ENCODE measurements at places on chromosomes 1 and 21.
A peak's percentile ranks its signal among the peaks of the same experiment; 100 is the strongest.

DNA sequence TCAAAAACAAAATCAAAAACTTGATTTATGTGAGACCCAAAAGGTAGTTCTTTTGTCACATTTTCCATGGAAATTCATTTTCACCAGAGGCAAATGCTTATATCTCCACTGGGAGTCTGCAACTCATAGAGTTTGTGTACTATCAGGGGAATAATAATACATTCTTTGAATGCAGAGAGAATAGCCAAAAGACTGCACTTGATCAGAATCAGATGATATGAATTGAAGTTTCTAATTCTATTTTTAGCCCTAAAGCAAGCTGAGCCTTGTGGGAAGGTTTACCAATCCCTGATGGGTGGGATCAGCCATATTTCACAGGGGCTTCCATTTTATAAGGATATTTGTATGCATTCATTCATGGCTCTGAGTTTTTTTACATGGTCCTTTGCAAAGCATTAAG lies 49.6 kb downstream of the TSEN15 start:
- DNase-seq: no peak

DNA sequence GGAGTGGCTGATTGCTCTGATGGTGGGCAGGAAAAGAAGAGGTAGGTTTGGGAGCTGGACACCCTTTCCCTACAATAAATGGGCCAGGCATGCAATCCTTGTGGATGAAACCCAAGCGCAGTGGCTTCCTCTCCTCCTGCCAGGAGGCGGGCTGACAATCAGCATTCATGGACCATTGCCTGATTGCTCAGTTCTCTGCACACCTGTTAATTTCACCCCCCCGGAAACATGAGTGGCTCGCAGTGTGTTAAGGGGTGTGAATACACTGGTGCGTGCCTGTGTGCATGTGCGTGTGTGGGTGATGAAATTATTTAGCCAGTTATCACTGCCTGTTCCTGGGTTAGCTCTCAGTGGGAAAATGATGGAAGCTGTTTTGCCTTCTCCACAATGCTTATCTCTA lies 310.7 kb downstream of the PCP4 start:
- no peak for DNase-seq

DNA sequence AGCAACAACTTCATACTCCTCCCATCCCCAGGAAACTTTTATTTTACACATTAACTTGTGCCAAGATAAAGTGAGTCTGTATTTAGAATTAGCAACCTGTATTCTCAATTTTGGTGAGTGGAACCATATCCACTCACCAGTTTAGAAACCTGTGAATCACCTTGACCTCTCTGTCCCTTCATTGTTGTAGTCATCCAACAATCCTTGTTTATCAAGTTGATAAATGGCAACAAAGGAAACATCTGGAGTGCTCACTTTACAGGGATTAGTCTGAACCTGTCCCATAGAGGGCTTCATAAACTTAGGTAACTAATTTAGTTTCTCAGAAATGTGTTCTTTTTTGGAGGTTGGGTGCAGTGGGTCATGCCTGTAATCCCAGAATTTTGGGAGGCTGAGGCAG lies 3.9 kb upstream of the CLSPN start:
- no peak for DNase-seq

DNA sequence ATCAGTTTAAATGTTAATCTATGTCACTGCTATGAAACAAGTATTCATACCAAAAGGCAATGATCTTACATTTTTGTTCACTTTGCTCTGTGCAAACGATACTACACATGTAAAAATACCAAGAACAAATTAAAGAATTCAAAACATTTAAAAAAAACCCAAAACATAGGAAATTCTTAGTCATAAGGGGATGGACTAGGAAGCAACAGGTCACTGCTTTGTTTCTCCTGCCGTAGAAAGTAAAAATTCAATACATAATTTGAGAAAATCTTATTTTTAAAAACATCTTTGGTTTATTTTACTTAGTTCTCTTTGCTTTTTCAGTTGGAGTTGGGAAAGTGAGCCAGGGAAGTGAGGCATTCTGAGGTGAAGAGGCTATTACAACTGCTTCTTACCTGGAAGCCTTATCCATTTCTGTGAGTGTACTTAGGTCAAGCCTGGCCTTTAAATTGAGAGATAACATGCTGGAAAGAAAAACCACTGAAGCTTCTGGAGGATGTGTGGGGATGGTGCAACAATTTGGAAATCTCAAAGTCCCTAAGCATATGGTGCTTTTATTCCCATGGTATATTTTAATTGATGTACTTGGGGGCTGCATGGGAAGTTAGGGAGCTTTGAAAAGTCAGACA lies 183.5 kb downstream of the CDC42BPA start:
- no peak for DNase-seq

DNA sequence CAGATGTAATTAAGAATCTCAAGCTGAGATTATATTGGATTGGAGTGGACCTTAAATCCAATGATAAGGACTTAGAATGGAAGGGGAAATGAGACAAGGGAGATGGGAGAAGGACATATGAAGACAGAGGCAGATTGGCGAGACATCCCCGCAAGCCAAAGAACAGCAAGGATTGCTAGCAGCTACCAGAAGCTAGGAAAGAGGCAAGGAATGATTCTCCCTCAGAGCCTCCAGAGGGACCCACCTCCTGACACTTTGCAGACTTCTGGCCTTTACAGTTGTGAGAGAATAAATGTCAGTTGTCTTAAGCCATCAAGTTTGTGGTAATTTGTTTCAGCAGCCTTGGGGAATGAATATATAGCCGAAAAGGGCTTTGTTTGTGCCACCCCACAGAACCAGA lies 20.7 kb downstream of the METTL13 start:
- DNase-seq: no peak

GRCh38 chr1:153546796-153547559 lies 1.4 kb upstream of the S100A4 start:
- DNase-seq: no peak

GRCh38 chr1:4658643-4659628 lies 4.5 kb downstream of the AJAP1 start:
- no peak for DNase-seq

DNA sequence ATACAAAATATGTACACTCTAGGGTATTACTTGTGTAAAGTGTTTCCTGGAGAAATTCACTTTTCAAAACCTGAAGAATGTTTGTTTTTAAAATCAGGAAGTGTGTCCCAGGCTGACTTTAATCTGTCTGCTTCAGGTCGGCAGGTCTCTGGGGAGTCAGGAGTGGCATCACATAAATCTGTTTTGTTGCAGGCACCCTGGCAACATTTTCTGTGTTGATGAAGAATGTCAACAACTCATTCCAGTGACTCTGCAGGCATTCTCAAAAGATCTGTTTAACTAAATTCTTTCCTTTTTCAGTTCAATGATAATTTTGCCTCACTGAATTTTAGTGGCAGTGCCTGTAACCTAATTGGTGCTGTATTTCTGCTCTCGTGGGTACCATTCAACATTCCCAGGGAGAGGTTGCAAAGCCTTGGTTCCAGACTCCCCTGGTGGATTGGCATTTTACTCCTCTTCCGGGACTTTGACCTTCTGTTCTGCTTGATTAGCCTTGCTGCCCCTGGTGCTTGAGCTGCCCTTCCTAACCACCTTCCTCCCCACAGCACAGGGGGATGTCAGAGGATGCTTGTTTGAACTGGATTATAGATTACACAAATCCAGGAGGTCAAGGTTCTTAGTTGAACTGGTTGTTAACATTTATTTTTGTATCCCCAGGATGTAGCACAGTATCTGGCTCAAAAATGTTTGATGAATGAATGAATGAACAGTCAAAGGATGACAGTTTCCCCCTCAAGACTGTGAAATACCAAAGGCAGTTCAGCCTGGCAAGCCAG lies 55.4 kb upstream of the LPGAT1 start:
- DNase-seq: no peak

GRCh38 chr1:1213345-1214265 lies at the start of gene TNFRSF4:
TSS of gene TNFRSF4 (minus strand) at chr1:1214153. CDS start at chr1:1214127, 26 bp downstream.
- DNase-seq: no peak

DNA sequence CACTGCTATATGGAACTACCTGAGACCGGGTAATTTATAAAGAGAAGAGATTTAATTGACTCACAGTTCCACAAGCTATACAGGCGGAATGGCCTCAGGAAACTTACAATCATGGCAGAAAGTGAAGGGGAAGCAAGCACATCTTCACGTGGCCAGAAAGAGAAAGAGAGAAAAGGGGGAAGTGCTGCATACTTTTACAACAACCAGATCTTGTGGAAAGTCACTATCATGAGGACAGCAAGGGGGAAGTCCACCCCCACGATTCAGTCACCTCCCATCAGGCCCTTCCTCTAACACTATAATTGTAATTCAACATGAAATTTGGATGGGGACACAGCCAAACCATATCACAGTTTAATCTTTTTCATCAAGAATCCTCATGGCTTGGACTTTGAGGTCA lies 339.2 kb upstream of the AJAP1 start:
- no peak for DNase-seq

DNA sequence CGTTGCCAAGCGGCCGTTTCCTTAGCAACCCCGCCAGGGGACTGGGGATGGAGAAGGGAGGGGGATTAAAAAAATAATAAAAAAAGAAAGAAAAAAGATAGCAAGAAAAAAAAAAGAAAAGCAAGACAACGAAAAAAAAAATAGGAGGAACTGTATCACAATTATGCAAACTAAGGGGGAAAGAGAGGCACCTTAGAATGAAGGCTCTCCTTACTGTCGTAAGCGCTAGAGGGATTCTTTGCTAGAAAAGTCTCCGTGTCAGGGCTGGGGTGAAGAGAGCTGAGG lies 625 bp upstream of the NEGR1 start:
- no peak for DNase-seq

GRCh38 chr1:56254130-56254529 lies 325.2 kb downstream of the PLPP3 start:
- DNase-seq: no peak

GRCh38 chr1:25520446-25521061 lies 22.9 kb upstream of the LDLRAP1 start:
- peak; percentile 52 for DNase-seq

GRCh38 chr1:84997667-84998600 lies 1.0 kb upstream of the MCOLN2 start:
- DNase-seq: no peak

- DNase-seq: no peak
Measured at GRCh38 chr1:54857746-54858561, 29.0 kb downstream of the DHCR24 start.

DNA sequence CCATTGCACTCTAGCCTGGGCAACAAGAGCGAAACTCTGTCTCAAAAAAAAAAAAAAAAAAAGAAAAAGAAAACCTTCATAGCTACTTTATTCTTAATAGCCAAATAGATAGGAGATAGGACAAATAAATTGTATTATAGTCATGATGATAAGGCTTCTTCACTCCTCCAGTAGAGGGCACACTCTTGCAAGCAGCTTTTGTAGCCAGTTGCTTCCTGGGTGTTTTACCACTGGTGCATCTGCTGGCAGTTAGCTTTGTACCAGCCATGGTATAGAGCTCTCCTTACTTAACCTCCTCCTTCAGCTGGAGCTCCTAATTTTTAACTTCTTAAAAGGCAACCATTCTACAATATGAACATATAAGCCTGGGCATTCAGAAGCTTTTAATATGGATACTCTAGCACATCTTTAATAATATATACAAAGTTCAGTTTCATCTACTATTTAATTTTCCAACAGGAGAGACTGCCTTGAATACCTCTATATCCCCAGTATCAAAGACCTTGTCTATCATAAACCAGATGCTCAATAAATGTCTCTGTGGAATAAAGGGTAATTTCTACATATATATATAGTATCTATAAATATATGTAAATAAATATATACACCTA lies 35.8 kb downstream of the EVI5 start:
- peak; percentile 2 for DNase-seq

DNA sequence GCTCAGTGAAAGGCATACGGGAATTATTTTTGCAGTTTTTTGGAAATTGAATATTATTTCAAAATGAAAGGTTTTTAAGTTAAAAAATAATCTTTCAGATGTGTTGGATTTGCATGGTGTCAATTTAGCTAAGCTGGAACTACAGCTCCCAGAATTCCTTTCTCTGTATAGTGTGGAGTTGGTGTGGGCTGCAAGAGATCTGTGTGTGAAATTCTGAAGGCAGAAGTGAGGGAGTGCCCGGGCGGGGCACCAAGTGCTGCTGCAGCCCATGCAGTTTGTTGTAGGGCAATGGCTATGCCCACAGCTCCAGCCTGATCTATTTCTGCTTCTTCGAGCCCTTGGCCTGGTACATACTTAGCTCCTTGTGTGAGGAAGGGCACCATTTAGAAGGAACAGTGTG lies 60.5 kb upstream of the CSF1 start:
- DNase-seq: no peak

GRCh38 chr1:94098585-94099111 lies 22.3 kb downstream of the ABCA4 start:
- DNase-seq: no peak

DNA sequence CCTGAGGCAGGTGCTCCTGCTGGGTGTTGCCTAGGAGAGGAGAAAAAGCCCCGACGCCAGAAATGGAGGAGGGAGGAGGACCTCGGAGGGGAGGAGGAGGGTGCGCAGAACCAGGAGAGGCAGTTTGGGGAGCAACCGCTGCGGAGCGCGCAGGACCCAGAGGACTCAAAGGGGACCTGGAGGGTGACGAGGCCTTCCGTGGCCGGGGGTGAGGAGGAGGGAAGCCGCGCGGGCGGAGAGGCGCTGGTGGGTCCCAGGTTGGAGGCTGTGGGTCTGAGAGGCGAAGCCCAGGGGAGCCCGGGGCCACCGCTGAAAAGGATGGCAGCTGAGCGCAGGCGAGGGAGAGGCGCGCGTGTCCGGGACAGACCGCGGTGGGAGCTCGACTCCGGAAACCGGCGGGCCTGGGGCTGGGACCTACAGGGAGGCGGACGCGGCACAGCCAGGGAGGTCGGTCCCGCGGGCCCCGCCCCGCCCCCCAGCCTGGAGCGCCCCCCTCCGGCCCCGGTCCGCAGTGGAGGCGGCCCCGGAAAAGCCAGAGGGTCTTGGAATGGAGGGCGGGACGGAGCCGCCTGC lies 15.1 kb downstream of the RNF223 start:
- no peak for DNase-seq

DNA sequence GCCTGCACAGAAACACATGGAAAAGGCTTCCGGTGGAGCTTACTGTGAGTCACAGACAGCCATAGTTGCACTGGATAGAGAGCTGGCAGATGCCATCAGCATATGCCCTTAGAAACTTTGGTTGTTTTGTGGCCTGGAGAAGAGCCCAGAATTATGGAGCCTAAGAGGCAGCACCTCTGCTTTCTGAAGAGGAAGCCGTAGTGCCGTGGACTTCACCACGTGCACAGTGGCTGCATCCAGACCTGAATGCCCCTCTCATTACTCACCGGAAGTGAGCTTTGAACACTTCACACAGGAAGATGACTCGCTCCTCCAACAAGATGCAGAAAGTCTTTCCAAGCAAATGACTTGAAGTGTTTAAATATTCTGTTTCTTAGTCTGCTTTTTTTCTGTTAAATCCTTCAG lies 28.4 kb downstream of the JUN start:
- peak; percentile 55 for DNase-seq

DNA sequence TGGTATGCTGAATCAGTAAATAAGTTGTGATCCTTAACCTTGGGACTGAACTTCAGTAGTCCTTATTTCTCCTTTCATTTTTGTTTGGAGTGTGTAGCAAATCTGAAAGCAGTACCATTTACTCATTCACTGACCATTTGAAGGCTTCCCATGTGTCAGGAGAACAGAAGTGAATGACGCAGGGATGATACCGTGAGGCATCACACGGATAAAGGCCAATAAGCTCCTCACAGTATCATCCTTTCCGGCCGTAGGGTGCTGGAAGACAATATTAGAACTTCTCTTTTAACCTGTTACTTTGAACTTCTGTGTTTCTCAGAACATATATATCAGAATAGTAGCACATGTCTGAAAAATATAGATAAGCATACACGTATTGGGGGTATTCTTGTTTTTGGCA lies 21.3 kb downstream of the BACH1 start:
- no peak for DNase-seq

- no peak for DNase-seq
Measured at GRCh38 chr1:151165281-151165737, 393 bp downstream of the LYSMD1 start.

GRCh38 chr1:154157520-154158306 lies 2.8 kb upstream of the NUP210L start:
- DNase-seq: peak; percentile 71
